Eye (tissue), 1 donor: ENCODE measurements at places on chromosomes 6 and 20.

DNA sequence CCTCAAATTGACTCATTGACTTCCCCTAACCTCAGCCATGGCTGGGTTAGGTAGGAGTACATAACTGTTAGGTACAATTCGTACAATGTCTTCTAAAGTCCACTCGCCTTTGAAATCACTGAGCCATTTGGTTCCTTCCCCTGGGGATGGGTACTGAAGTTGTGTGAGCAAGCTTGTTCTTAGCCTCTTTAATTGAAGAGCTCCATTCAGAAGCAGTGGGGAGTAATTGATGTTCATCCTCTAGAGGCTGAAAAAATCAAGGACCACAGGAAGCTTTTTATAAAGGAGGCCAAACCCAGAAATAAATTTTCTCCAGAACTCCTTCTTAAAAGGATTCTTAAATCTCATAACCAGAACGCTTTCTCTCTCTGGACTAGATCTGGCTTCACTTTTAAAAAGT is 60.6 kb downstream of the ANKS1A start:
- DNase-seq, result peak; percentile 75

- no peak for DNase-seq
Observed at GRCh38 chr6:159982731-159983506, 14.0 kb downstream of the IGF2R start.

- no peak for DNase-seq
Observed at GRCh38 chr6:45830441-45831139, 185.1 kb downstream of the CLIC5 start.

DNA sequence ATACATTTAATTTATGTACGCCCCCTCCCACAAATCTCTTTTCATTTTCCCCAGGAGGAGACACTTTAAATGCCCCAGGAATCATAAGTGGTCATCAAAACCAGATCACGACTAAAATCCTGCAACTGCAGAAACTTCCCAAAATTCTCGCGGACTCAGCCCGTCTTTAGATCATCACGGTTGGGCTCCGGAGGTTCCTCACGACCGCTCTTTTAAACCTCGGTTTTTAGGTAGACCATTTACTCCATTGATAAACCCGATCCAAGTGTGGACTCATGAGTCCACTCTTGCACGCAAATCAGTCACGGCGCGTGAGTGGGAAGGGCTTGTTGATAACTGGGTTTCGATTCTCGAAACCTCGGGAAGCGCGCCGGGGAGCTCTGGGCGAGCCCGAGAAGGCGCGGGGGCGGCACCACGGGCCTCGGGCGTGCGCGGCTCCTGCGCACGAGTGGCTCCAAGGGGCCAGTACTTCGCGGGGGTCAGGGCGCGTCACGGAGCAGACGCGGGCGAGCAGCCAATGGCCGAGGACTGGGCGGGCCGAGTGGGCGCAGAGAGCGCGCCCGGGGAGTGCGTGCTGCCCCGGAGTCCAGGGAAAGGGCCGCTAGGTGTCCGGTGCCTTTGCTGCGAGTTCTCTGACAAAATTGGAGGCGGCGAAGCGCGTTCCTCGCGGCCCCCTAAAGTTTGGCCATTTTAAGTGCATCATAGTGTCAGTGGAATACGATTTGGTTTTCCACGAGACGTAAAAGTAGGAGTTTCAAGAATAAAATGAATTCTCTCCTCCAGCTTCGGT is 635 bp upstream of the TENT5A start:
- peak; percentile 95 for DNase-seq

DNA sequence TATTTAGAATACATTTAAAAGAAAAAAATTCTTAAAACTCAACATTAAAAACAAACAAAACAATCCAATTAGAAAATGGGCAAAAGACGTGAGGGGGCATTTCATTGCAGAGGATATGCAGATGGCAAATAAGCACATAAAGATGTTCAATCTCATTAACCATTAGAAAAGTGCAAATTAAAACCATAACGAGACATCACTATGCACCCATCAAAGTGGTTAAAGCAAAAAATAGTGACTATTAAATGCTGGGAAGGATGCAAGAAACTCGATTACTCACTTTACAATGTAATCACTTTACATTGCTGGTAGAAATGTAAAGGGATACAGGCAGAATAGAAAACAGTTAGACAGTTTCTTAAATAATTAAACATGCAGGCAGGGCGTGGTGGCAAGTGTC is 59.0 kb downstream of the BCAS1 start:
- DNase-seq, result no peak

DNA sequence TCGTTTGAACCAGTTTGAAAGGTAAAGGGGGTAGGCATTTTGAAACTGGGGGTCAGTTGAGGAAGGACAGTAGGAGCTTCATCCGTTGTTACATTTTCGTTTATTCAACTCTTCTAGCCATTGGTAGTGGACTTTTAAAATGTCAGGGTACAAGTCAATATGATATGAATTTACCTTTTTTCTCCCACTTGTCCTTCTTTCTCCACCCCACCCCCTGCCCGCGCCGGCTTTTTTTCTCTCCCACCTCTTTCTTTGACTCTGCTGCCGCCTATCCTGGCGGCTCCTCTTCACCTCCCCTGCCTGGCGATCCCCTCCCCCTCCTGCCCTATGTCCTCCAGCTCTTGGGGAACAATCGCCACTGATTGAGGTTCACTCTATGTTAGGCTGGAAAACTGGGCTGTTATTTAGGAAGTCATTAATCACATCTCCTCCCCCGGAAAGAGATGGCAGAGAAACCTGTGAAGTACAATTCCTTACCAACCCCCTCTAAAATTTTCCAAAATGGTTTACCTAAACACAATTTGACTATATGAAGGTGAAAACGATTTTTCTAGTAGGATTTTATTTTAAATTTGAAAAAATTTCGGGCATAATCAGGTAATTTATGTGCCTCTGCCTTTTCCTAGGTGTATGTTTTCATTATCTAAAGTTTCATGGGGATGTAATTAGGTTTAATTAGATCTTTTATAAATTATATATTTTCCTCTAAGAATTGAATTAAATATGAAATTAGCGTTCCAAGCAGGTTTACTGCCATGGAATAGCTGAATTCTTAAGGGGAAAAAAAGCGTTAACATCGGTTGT is 778 bp upstream of the LIN28B start:
- peak; percentile 78 for DNase-seq

- peak; percentile 8 for DNase-seq
Observed at GRCh38 chr6:24614043-24614420, 32.0 kb downstream of the KIAA0319 start.

DNA sequence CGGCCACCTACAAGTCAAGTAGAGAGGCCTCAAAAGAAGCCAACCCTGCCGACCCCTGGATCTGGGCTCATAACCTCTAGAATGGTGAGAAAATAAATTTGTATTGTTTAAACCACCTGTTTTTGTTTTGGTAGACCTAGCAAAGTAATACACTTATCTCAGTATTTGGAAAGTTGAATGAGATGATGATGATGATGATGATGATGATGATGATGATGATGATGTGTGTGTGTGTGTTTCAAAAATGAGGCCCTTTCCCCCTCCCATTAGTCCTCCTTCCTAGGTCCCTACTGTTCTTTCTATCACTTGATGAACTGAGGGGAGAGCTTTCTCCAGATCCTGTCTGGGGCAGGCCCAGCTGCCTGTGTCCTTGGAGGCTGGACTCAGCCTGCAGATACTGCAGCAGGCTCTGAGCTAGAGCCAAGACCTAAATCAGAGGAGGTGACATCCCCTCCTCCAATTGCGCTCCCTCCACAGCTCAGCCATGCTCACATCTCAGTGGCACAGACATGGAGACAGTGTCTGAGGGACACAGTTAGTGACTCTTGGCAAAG is 120.1 kb downstream of the LRFN2 start:
- no peak for DNase-seq

DNA sequence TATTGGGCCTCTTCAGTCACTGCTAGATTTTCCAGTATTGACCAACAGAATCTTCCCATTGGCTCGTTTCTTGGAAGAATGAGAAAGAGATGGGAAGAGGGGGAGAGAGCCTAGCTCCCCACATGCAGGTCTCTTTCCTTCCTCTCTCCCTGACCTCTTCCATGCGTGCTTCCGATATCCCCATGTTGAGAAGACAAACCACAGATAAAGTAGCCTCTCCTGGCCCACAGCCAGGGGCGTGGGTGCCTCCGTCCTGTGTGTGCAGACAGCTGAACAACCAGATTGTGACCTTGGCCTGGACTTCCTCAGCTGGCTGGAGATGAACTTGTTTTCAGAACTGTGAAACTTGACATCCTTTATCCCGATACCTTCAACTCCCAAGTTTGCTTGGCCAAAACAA is 71.0 kb downstream of the EDN3 start:
- DNase-seq, result no peak

- DNase-seq, result no peak
Observed at GRCh38 chr6:68038815-68039408, 596.2 kb upstream of the ADGRB3 start.

DNA sequence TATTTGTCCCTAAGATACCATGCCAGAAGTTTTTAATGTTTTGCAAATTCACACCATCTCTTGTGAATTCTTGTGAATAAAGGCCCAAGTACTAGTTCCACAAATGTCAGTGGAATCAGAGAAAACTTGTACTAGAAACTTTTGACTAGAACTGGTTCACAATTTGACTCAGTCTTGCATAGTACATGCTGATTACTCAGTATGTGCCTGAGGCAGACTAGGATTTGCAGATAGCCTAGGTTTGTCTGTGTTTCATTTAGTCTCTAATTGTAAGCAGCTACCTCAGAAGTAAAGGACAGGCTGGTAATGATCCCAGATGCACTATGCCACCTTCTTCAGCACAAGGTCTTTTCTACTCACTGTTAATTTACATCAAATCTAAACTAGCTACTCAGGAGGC is 34.2 kb upstream of the GSTA4 start:
- no peak for DNase-seq
